ENCODE measurements at places on chromosomes 2 and 18. TPM values are rescaled to one million over a fixed set of nuclear protein-coding genes. Genes with fewer than 3 reads are reported as not detected.

RDH14 gene
- polyA plus RNA-seq = 65.6 TPM

CCDC68 gene
- polyA plus RNA-seq = 0.04 TPM

GPR75 gene
- not detected for polyA plus RNA-seq

REEP1 gene
- polyA plus RNA-seq = 19.3 TPM

CPLX4 gene
- polyA plus RNA-seq = not detected

ALPG gene
- polyA plus RNA-seq = not detected

BARD1 gene
- polyA plus RNA-seq = 9.9 TPM

FAM161A gene
- 9.4 TPM for polyA plus RNA-seq
